ENCODE measurements at places on chromosomes 4 and X.

DNA sequence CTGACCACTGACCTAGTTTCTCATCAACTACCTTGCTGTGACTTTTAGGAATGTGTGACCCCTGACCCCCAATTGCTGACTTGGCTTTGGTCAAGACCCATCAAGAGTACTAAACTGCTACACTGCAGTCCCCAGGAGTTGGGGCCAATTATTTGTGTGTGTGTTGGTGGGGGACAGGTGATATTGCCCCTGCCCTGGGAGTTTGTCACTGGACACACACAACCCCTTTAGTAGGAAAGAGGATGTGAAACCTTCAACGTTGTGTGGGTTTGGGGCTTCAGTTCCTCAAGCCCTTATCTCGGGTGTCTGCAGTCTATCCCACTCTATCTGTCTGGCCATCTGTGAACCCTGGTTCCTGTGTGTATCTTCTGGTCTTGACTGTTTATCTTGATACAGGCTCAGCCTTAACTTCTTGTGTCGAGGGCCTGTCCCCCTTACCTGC lies 6.5 kb downstream of the SASH3 start:
- no peak for DNase-seq

DNA sequence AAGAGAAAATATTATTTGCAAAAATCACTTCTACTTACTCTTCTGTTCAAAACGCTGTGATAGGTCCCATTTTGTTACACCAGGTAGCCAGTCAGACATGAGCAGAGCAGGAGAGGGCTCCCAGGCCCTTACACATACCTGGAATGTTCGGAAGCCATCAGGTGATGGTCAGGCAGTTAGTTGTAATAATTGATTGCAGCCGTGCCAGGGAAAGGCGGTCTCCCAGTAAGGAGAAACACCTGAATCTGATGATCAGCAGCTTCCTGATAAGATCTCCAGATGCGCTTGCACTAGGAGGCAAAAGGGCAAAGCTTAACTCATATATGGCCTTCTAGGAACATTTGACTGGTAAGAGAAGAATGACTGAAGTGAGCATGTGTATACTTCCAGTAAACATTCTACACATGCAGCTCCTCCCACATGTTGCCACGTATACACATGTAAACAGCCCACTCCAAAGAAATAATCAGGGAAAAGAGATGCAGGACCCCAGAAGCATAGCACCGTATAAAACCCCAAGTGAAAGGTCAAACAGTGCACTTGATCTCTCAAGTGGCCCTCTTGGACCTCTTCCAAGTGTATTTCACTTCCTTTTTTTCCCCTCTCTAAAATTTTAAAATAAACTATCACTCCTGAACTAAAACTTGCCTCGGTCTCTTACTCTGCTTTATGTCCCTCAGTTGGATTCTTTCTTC lies 1338.0 kb downstream of the FSTL5 start:
- no peak for DNase-seq

- no peak for DNase-seq
Measured at GRCh38 chr4:10981576-10981975, 297.0 kb upstream of the CLNK start.

GRCh38 chr4:77022560-77023179 lies 53.1 kb downstream of the CCNI start:
- DNase-seq = no peak

Data from T-helper 2 cell (primary cell).